ENCODE measurements at places on chromosomes 7 and 10. TPM values are rescaled to one million over a fixed set of nuclear protein-coding genes. Genes with fewer than 3 reads are reported as not detected.

Gene VPS37D
- total RNA-seq: 1.5 TPM

Gene TBX20
- total RNA-seq: not detected

Gene XRCC2
- 0.19 TPM for total RNA-seq

Gene PTF1A
- not detected for total RNA-seq

Gene CAMK2B
- total RNA-seq: 2.4 TPM

Gene HMX3
- total RNA-seq: not detected

Measured in aorta (tissue), 5 donors.